ENCODE measurements at places on chromosomes 1 and 21.

- no peak for DNase-seq
Observed at GRCh38 chr1:185091480-185091879, 46.1 kb downstream of the RNF2 start.

- DNase-seq: no peak
Observed at GRCh38 chr1:94637121-94637520, 95.6 kb upstream of the F3 start.

GRCh38 chr1:224619209-224619608, 3.1 kb downstream of the CNIH3 start:
- no peak for DNase-seq

DNA sequence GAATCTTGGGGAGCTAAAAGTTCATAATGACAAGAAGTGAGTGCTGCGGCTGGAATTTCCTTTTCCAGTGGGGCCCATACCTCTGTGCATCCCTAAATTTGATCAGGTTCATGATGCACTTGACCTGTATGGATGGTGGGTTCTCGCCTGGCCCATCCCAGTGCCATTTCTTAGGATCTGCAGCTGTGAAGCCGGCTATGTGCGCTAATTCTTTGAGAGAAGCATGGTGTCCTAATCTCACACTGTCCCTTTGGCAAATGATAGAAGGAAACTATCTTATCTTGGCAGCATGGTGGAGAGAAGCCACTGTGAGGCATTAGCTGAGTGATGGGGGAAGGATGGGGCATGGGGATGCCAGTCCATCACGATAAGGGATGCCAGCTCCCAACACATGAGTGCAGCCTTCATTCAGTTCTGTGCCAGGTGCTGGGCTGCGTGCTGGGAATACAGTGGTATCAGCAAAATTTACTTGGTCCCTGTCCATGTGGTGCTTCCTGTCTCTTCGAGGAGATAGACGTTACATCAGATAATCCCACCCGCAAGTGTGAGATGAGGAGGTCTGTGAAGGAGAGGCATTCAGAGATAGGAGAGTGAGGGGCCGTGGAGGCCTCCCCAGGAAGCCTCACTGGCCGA, 30.5 kb downstream of the STUM start:
- DNase-seq: no peak

DNA sequence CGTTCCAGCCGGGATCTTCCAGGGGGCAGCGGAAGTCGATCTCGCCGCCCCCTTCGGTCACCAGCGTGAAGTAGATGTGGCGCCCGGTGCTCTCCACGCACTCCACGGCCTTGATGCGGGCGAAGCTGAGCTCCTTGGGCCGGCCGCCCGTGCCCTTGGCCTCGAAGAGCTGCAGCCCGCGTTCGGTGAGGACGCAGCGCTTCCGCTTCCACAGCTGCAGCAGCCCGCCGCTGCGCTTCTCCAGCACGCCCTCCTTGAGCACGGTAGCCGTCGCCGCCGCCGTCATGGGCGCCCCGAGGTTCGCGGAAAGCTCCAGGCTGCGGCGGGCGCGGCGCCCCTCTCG, 516 bp downstream of the PHLDA3 start:
- DNase-seq: no peak

DNA sequence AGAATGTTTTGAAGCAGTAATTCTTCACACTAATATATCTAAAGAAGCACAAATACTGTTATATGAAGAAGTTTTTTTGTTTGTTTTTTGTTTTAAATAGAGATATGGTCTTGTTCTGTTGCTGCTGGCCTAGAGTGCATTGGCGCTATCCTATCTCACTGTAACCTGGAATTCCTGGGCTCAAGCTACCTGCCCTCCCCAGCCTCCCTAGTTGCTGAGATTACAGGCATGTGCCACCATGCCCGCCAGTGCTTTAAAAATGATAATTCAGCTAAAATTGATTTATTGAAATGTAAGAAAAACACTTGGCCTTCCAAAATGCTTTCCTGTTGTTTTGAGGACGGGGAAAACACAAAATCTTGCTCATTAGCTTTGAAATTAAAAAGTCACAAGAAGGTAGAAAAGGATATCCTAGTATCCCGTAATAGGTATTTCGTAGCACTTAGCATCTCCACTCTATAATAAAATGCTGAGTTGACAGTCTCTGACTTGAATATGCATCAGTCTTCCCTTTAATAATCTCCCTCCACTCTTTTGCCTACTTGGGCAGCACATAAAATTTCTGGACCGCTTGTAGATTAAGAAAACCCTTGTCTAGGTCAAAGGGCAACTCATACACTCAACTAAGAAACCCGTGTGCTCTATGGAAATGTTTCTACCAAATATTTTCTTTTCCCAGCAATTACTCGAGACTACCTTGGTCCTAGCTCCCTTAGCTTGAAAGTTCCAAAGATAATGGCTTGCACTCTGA, 1.3 kb downstream of the SCYL3 start:
- no peak for DNase-seq

DNA sequence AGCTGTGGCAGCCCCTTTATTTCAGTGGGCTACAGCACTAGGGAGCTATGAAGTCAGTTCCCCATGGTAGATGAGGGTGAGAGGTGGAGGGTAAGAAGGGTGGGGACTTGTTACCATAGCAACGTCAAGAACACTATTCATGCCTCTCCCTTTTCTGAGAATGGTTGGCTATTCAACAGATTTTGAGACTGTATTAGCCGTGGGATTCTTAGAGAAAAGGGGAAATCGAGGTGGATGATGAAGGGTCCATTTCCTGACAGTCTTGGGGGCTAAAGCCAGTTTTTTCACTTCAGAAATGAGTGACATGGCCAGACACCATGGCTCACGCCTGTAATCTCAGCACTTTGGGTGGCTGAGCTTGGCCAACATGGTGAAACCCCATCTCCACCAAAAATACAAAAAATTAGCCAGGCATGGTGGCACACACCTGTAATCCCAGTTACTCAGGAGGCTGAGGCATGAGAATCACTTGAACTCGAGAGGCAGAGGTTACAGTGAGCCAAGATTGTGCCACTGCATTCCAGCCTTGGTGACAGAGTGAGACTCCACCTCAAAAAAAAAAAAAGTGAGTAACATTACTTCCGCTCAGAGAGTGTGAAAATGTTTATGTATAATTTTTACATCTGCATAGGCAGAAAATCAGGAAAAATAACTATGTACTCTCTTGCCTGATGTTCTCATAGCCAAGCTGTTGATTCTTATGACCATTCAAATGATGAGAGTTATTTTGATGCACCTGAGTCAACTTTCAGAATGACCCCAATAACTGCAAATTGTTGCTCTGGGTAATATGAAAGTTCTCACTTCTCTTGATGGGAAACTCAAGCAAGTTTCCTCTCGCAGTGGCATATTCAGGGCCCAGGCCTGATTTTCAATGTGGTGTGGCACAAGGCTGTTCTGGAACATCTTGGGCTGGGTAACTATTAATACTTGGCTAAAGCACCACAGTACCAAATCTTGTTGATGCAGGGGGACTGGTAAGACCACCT, 23.2 kb upstream of the RGSL1 start:
- DNase-seq: no peak

- no peak for DNase-seq
Observed at GRCh38 chr21:45259206-45259840, 28.4 kb downstream of the POFUT2 start.

DNA sequence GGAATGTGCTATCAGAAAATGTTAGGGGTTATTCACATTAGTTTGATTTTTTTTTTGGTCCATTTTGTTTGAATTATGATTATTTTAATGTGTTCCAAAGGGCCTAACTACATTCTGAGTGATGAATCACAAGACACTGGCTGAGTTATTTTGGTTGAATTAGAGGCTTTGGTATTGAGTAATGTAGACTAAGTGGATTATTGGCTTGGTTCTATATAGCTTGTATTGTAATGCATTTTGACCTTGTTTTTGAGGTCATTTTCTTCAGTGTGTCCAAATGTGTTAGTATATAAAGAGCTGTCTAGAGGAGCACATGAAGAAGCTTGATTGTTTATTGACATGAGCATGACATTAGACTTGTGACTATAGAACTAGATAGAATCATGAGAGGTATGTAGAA, 3.4 kb downstream of the ZNF326 start:
- DNase-seq: no peak

DNA sequence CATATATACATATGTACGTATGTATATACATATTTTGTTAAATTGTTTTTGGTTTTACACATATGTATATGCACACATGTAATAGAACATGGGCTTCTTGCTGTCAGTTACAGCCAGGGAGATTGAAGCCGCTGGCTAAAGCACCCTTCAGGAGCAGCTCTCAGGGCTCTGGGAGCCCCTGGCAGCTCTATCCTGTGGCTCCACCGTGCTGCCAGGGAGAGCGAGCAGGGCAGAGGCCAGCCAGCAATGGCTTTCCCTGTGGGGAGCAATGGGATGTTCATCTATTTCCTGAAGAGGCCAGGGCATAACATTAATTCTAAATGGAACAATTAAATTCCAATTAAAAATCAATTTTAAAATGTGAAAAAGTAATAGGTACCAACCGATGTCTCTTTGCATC, 102.9 kb downstream of the PSMG1 start:
- no peak for DNase-seq

- no peak for DNase-seq
Observed at GRCh38 chr1:198793714-198794113, 154.9 kb downstream of the PTPRC start.

DNA sequence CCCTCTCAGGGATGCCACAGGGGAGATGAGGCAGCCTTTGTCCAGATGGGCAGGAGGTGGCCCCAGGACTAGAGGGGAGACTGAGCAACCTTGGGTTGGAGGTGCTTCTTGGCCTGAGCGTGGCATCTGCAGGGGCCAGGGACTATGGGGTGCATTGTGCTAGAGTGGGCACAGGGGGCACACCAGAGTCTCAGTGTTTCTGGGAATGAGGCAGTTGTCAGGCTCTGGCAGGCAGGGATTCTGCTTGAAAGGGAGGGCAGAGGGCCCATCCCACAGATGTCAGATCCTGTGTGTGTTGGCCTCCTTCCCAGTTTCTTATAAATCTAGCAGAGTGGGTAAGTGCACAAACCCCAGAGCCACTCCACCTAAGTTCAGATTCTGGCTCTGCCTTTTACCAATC, 13.7 kb downstream of the LGR6 start:
- no peak for DNase-seq

DNA sequence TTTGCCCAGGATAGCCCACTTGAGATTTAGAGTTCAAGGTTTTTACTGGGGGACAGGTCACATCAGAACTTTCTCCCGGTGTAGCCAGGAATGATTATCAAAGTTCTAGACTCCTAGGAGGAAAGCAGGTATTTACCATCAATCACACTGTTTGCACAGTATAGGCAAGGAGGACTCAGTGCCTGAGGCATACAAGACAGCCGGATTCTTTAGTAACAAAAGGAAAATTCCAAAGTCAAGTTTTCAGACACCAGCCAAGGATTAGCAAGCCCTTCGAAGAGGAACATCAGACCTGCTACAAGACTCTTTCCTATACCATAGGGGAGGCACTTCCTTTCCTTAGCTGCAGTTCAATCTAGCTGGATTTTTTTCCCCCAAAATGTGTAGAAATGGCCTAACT, 197.8 kb upstream of the USP25 start:
- DNase-seq: no peak

GRCh38 chr1:39088658-39089057, 62.5 kb downstream of the NDUFS5 start:
- DNase-seq: no peak

GRCh38 chr1:200660719-200661118, 9.0 kb downstream of the DDX59 start:
- DNase-seq: no peak

DNA sequence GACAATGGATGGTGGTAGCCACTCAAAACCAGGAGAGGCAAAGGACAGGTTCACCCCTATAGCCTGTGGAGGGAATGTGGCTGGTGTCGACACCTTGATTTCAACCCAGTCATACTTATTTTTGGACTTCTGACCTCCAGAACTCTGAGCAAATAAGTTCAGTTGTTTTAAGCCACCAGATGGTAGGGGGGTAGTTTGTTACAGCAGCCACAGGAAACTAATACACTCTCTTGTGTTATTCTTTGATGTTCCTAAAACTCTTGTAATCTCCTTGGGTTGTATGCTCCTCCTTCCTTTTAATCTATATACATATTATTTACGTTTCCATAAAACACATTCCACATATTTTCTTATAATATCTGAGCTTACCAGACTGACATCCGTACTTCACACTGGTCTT, 65.9 kb downstream of the ZBTB18 start:
- no peak for DNase-seq

GRCh38 chr1:199931666-199932377, 95.7 kb upstream of the NR5A2 start:
- DNase-seq: peak; percentile 4

- no peak for DNase-seq
Observed at GRCh38 chr1:7008331-7008730, 223.1 kb downstream of the CAMTA1 start.

GRCh38 chr1:109659997-109660690, 4.2 kb downstream of the GSTM4 start:
- no peak for DNase-seq

GRCh38 chr21:27045281-27045985, 78.5 kb upstream of the ADAMTS5 start:
- no peak for DNase-seq

DNA sequence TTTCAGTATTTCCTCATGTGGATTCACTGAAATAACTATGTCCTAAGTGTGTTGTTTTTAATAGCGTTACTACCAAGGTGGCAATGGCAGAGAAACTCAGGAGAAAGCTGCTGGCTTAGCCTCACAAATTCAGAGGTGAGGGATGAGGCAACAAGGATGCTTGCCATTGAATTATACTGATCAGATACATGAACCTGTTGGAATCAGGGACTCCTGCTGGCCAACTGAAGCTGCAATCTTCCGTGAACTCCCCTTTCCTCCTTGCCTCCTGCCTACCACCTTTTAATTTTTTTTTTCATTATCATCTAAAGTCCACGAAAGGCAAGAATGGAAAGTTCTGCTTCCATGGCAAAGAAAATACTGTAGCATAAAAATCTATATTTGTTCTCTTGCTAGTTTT, 254.7 kb downstream of the NFIA start:
- no peak for DNase-seq

- DNase-seq: no peak
Observed at GRCh38 chr1:97013941-97014340, 292.4 kb downstream of the PTBP2 start.

DNA sequence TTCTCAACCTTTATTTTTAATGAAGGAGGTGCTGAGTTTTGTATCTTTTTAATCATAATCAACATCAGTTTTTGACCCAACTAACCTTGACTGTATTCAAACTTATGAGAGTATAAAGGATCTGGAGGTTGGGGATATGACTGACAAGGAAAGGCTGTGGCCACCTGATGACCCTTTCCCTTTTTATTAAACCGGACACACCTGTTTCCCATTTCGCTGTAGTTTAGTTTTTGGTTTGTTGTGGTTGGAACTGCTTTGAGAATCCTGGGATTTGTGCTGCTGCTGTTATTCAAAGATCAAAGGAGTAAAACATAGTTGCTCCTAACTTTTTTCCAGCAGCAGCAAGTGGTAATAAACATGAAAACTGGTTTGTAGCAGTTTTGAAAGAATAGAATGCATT, 12.4 kb downstream of the PRPF38A start:
- no peak for DNase-seq

DNA sequence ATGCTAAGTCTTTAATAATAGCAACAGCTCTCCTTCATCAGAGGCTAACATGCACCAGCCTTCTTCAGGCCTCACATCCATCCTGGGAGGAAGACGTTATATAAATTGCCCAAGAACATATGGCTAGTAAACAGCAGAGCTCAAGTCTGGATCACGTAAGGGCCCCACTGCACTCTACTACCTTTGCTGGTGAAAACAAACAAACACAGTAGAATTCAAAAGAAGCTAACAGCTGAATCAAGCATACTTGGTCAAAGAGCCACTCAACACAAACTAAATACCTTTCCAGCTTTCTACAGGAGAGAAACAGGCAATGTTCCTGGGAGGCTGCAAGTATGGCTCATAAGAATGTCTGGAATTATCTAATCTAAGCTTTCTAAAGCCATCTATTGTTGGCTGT, 66.0 kb downstream of the WLS start:
- DNase-seq: no peak

Data from activated T-cell treated with anti-CD3 and anti-CD28 coated beads for 4 hours (primary cell).